ENCODE measurements at places on chromosomes 3 and 15.

DNA sequence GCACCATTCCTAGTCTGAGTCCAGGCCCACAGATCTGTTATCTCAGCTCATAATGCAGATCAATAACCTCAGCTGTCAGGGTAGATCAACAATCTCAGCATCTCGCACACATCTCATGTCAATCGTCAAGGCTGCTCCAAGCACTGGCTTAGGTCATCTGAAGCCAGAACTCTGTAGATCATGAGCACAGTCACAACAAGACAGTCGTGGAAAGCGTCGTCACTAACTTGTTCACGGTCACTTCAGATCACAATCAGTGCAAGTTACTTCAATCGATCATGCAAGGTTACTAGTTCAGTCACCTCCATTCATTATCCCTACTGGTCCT is 71.8 kb downstream of the RBPMS2 start:
- DNase-seq: no peak

DNA sequence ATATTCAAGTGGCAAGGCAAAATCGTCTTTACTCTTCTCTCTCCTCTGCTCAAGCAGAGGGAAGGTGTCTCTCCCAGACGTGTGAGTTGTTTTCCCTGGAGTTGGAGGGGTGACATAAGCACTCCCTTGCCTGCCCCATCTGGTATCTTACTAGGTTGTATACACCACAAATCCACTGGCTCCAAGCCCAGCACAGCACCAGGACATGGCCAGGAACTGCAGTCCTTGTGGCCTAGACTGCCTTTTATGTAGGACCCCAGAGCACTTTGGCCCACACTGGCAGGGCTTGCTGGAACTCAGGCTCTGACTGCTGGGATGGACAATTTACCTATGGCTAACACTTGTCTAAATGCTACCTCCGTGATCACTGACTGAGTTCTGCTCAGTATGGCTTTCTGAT is 34.0 kb downstream of the DZIP3 start:
- no peak for DNase-seq

DNA sequence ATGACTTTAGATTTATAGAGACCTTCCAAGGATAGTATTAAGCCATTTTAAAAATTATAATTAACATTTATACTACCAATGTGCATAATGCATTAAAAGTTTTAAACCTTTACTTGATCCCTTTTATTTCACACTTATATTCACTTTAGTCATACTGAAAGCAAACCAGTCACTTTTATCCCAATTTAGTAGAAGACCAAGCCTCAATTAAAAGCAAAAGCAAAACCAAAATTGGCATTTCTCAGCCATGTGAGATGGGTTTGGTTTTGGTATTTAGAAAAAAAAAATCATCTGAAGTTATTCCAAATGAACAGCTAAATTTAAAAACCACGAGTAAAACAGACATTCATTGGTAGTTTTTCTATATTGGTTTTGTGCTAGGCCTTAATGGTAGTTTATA is 249.4 kb downstream of the LPP start:
- no peak for DNase-seq

DNA sequence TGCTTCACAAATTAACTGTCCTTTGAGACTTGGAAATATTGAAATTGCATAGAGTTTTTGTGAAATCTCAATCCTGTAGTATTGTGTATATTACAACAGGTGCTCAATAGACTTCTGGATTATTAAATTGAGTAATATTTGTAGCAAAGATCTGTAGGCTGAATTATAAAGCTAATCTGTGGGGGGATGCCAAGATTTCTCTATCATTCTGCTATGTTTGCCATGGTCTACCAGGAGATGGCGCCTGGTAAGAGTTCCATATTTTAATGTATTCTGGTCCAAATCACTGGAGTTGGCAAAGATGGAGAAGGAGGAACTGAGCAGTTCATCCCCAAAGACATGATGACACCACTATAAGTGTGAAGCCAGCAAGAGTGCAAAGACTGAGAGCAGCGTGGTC is 340.9 kb upstream of the TPRG1 start:
- DNase-seq: no peak

DNA sequence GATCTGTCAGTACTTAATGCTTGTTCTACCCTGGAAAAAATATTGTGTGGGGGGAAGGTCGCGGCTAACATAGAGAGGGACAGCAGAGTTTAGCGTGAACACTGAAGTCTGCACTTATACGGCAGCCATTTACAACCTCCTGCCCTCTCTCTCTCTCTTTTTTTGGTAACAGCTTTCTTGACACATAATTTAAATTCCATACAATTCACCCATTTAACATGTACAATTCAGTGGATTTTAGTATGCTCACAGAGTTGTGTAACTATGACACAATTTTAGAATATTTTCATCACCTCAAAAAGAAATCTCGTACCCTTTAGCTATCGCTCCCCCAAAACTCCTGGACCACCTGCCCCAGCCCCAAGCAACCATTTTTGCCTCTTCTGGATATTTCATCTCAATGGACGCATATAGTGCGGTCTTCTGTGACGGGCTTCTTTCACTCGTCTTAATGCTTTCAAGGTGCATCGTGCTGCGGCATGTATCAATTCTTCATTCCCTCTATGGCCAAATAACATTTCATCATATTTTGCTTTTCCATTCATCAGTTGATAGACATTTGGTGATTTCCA is 141.8 kb downstream of the XXYLT1 start:
- DNase-seq: no peak

DNA sequence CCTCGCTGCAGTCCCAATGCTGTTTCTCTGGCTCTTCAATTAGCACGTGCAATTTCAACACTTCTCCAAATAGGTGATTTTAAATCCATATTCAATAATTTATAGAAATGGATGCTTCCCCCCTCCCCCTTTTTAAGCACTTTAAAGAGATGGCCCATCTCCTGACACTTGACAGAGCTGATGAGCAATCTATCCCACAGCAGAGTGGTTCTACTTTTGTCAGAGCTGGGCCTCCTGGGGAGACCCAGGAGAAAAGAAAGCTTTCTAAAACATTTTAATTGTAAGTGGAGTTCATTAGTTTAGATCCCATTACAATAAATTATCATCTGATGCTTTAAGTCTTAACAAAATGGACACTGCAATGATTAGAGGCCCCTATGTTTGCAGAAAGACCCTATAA is 127.7 kb downstream of the SHQ1 start:
- no peak for DNase-seq
